CD8-positive, alpha-beta memory T cell (primary cell): ENCODE measurements at places on chromosomes 1 and 21.

DNA sequence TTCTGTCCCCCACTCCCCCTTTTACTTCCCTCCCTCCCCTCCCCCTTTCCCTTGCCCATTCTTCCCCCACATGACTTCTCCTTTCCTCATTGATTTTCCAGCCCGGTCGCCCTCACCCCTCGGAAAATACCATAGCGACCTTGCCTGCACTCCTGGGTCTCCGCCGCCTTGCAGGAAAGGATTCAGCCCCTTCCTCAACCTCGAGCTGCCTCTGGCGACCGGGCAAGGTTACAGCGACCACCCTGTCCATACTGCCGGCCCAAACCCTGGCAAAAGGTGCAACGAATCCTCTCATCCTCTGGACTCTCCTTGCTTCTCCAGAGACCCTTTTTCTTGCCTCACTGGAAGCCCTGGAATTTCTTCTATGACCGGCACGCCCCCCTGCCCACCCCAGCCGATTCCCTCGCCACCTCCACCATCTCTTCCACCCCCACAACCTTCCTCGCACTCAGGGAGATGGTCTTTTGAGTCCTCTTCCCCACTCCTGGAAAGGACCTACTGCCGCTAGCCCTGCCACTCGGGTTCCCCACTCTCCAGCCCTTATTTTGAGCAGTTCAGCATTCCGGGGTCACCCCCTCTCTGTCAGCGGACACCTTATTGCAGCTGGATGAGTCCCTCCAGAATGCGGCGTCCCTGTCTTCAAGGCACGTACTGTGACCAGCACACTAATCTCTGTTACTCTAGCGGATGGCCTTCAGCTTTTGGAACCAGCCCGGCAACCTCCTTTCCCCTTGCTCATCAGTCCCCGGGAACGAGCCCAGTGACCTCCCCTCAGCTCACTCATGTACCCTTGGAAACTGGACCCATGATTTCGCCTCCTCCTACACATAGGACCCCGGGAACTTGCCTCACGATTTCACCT is 846 bp downstream of the NSUN4 start:
- no peak for DNase-seq

DNA sequence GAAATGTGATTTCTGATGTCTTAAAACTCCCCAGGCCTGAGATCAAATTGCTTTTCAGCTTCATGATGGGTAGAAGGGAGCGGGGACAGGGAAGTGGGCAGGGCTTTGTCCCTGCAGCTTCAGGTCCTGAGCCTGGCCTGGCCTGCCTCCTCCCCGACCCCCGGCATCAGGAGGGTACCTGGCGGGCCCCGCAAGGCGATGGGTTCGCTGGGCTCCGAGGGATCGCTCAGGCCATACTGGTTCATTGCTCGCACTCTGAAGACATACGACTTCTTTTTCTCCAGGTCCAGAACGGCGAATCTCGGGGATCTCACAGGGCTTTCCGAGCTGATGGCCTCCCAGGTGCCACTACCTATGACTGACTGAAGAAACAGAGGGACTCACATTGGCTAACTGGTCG is 25.5 kb downstream of the MYOM3 start:
- no peak for DNase-seq

DNA sequence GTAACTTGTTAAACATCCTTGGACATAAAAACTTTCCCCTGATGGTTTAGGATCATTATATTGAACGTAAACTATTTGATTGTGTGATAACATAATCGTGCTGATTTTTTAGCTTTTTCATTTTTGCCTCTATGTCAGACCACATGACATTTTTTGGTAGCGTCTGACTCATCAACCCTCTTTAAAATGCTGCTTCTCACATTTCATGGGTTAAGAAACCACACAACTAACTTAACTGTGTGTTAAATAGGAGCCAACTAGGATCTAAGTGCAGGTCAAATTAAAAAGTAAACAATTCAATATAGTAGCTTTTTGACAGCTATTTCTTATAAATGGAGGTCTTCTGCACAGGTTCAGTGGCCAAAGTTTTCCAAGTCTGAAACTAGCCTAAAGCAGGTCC is 9.8 kb downstream of the BTG3 start:
- no peak for DNase-seq

DNA sequence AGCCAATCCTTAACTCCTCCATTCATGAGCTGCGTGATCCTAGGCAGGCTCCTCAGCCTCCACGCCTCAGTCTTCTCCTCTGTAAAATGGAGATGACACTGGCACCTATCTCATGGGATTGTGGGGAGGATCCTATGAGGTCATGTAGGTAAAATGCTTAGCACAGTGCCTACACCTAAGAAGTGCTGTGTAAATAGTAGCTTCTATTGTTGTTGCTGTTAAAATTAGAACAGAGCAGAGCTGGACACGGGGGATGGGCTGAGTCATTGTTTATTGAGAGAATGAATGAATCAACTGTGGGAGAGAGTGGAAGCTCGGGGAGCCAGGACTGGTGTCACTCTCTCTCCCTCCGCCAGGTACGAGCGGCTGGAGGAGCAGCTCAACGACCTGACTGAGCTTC is 43.0 kb downstream of the TMCC2 start:
- DNase-seq: no peak

- no peak for DNase-seq
Observed at GRCh38 chr1:169345511-169345910, 22.1 kb downstream of the NME7 start.

DNA sequence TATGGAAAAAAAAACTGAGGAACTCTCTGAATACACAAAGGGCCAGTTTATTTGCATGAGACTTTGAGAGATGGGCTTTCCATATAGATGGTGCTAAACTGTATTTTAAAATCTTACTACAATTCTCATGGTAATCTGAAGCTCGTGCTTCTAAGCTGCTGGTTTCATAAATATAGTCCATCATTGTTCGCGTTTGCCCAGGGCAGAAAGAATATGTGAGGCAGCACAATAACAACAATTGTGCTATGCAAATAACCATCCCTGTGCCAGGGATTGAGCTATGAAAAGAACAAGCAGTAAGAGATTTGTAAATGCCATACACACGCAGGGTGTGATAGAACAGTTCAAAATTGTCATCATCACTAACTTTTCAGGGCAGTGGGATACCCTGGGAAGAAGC is 4.9 kb upstream of the EPS15 start:
- DNase-seq: no peak

GRCh38 chr1:168509875-168510791 is 33.7 kb downstream of the XCL2 start:
- no peak for DNase-seq

DNA sequence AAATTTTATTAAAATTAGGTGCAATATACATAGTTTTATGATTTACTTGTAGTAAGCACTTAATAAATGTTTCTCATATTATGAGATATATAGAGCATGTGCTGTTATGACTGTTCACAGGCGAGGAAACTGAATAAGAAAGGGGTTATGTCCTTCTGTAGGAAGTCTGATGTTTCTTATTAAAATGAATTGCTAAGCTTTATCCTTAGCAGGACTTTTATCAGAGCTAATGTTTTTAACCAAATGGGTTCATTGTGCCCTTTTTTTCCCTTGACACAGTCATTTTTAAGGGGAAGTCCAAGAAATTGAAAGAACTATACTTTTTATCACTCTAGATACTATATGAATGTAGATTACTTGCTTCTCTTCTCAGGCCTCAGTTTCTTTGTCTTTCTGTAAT is 285.2 kb downstream of the PTPRC start:
- DNase-seq: no peak

GRCh38 chr1:226353698-226354525 is 44.9 kb upstream of the LIN9 start:
- DNase-seq: no peak

GRCh38 chr1:179384027-179384426 is 18.3 kb downstream of the AXDND1 start:
- DNase-seq: no peak

- no peak for DNase-seq
Observed at GRCh38 chr1:160009081-160009480, 22.7 kb downstream of the PIGM start.

DNA sequence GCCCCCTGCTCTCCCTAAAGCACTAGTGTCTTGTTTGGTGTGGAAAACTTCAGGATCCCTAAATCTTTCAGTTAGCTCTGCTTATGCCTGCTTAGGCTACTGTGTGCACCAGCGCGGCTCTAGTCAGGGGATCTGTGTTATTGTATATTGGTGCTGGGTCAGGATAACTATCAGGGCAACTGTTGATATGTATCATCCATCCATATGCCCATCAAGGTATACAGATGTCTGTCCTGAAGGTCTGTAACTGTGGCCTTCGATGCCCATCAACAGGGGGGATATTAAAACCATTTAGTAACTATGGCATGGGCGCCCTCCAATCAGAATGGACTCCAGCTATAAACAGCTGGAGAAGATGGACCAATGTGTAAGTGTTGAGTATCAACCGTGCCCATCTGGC is 12.4 kb downstream of the NT5C1A start:
- DNase-seq: no peak

DNA sequence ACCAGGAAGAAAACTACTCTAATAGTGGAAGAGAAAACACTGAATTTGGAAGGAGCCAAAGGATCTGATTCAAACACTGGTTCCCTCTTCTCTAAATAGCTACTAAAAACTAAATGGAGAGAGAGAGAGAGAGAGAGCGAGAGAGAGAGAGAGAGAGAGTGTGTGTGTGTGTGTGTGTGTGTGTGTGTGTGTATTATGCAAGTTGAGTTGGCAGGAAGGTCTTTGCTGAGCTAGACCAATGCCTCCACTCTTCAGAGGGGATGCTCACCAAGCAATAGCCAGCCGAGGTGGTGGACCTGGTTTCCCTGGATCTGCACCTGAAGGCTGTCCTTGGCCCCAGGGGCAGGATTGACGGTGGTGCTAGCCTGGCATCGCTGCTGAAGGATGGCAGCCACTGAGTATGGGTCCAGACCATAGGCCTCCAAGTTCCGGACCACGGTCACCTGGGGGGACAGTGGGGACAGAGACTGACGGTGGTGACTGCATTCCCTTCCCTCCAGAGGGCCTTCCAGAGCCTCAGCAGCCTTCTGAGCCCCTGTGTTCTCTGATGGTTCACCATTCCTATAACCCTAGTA is 18.8 kb downstream of the EIF2D start:
- no peak for DNase-seq

- DNase-seq: no peak
Observed at GRCh38 chr1:183783342-183783741, 21.6 kb upstream of the RGL1 start.

DNA sequence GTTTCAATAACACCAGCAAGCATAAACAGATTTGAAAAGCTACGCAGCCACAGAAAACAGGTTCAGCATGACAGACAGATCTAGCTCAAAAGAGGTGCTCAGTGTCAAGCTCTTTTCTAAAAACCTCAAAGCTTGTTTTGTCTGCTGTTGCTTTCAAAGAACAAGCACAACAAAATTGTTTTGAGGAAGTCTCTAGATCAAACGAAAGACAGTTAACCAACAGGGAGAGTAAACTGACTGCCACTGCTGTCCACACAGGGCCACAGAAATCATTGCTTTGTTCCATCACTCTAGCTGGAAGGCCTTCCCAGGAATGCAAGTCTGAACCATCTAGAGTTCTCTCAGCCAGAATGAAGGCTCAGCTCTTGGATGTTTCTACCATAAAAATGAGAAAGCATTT is 12.8 kb downstream of the APP start:
- no peak for DNase-seq

DNA sequence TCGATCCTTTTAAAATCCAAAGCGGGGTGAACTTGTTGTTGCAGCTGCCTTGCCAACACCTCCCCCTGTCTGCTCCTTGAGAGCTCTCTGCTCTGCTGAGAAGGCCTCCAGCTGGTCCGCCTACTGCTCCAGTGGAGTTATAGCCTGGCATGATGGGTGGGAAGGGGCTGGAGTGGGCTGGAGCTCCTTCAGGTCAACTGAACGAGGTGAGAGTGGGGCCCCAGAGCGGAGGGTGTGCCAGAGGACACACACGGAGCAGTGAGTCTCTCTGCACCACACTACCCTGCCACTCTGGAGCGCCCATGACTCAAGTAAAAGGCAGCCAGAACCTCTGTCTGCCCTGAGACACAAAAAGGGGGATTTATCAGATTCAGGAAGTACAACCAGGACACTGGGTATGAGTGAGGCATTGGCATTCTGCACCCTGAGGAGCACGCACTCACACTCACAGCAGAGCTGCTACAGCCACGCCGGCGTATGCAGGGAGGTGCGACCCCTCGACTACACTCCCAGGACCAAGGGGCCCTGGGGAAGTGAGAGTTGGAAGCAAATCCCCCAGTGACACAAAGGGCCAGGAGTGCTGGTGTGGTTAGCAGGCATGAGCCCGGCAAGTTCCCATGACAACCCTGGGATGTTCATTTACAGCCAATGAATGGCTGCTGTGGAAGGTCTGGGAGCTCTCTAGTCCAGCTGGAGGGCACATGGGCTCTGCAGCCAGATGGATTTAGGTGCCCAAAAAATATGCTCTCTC is 28.0 kb upstream of the EVA1B start:
- DNase-seq: no peak

GRCh38 chr1:6470132-6471085 is 4.4 kb upstream of the TNFRSF25 start:
- DNase-seq: no peak

DNA sequence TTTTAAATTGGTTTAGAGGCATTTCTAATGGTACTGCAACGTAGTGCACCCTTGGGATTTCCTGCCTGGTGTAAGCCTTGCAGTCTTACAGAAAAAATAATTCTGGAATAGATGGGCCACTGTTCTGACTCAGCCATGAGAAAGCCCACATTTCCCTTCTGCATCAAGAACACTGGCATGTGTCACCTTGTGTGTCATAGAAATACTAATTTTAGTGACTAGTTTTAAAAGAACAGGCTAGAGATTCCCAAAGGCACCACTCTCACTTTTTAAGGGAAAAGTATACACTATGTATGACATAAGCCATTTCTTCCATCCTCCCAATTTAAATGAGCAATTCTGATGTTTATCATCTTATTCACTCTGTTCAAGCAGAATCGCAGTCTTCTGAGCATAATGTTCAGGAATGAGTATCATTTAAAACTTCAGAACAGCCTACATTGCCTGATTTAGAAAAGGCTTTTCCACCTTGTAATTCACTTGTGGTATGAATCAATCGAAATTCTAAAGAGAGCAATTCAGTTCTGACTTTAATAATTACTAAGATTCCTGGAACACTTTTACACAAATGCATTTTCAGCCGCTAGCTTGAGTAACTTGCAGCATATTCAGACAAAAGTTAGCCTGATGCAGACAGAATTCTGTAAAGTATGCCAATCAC is 18.8 kb downstream of the RGS13 start:
- no peak for DNase-seq

DNA sequence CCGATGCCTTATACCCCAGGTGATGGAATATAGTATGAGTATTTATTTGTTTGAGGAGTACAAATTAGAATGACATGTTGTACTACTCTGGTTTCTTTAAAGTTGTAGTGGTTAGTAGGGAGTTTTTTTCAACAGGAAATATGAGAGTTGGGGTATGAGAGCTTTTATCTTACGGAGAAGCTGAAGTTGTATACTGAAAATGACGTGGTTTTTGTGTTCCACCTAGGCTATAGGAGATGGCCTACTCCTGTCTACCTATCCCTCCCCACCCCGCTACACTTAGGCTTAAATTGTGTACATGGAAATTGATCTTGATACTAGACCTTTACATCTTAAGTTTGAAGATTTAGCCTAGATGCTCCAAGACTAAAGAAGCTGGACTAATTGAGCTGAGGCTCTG is 6.8 kb upstream of the HAX1 start:
- DNase-seq: peak; percentile 37
